Hematopoietic multipotent progenitor cell treated with erythropoietin and hydrocortisone succinate and interleukin-3 and kit ligand, for 8 days (in vitro differentiated cells): ENCODE measurements at places on chromosomes 11 and 22.

DNA sequence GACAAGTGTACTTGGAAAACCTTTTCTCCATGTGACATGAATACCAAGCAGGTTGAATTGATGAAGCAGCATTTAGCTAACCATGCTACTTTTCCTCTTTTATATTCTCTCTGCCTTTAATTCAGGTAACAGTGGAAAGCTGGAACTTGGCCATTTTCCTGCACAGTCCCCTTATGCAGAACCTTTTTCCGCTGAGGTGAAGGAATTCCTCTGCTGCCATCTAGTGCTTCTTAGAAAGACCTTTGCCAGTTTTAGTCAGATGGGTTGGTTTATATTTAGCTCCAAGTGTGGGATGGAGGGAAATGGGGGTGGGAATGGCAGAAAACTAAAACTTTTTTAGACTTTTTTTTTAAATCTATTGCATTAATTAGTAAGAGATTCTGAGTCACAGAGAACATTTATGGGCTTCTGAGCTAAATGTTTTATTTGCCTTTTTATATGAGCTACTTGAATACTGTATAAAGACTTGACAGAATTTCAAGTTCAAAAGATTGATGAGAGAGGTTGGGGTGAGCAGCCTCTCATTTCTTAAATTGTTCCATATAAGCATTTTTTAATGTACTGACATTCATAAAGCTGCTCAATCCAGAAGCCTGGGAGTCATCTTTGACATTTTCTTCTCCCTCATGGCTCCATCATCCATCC, 153.9 kb upstream of the ZC3H12C start:
- DNase-seq, result peak; percentile 72

DNA sequence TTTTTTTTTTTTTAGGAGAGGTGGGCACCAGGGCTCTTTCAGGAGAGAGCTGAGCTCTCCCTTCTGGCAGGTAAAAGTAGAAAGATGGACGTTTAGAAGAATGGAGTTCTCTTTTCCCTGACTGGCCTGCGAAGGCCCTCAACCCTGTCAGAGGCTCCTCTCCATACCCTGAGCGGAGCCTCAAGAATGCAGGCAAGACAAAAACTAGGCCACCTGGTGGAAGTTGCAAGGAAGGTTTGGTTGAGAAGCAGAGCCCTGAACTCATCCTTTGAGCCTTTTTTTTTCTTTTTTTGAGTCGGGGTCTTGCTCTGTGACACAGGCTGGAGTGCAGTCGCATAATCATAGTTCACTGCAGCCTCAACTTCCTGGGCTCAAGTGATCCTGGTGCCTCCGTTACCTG, 1.4 kb downstream of the OTOG start:
- DNase-seq, result no peak

DNA sequence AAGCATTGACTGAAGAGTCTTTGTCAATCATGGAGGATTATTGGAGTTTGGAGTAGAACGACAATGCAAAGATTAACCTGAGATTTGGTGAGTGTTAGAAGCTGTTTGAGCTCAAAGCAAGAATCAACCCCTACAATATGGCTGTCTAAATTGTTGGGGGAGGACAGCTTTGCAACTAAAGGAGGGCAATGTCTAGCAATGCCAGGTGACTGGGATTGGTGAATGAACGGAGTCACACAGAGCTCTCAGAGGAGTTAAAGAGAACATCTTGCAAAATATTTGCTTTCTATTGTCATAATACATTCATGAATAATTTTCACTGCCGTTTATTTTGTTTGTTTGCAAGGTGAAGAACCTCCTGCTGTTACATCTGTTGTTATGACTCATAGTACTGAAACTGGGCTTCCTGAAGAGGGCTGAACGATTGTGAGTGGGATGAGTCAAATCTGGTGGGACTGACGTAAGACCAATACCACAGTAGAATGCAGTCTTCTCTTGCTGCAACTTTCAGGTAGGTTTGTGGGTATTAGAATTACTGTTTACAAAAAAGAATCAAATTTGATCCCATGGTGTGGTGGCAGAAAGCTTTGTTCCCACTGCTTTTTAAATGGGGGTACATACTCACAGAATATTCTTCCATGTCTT, 281.9 kb downstream of the CADM1 start:
- DNase-seq, result no peak

DNA sequence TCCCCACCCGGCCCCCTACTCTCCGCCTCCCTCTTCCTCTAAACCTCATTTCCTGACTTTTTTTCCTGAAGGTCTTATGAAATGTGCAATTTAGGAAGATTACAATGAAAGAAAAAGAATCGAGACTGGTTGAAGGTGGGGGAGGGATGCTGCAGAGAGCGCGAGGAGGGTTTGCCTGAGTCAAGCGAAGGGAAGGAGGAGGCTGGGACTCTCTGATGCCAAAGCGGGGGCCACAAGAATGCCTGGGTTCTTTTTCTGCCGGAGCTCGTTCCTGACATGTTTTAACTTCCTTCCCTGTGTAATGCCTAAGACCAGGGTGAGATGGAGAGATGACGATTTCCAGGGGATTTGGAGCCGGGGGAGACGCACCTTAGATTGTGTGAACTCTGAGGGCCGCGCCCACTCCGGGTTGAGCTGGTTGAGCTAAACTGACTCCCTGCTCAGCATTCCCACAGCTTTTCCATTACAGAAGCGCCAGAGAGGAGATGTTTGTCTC, 270.5 kb upstream of the SORL1-AS1 start:
- DNase-seq, result no peak

- no peak for DNase-seq
These were observed 825 bp downstream of the SLC1A2 start for GRCh38 chr11:35418282-35419183.

DNA sequence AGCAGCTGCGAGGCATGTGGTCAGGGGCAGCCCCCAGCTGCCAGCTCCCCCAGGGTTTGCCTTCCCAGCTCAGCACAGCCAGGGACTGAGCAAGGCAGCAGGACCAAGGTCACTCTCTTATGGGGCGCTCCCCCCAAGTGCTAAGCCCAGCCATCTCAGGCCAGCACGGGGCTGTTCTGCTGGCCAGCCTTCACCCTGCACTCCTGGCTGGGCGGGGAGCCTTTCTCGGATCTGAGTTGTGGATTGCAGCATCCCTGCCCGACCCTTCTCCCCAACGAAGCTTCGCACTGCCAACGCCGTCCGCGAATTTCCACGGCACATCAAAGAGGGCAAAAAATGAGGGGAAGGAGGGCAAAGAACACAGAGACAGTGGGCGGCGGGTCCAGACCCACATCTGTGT, 42.5 kb upstream of the GAL start:
- DNase-seq, result no peak
